ENCODE measurements at places on chromosomes 2 and 18. TPM values are rescaled to one million over a fixed set of nuclear protein-coding genes. Genes with fewer than 3 reads are reported as not detected.

Gene COL6A3
- 264 TPM for total RNA-seq

Gene C1QL2
- total RNA-seq, result not detected

Gene PRKAG3
- not detected for total RNA-seq

Gene SIX3
- not detected for total RNA-seq

Gene TLX2
- total RNA-seq, result not detected

Gene DQX1
- not detected for total RNA-seq

Gene CDH2
- 208 TPM for total RNA-seq

Gene MYO3B
- not detected for total RNA-seq

Gene SLC8A1
- 50.4 TPM for total RNA-seq

Gene MEP1B
- not detected for total RNA-seq

Gene NR4A2
- 1.2 TPM for total RNA-seq

Gene UGT1A6
- not detected for total RNA-seq

Gene NYAP2
- not detected for total RNA-seq

Gene RIT2
- not detected for total RNA-seq

Gene AP1S3
- total RNA-seq, result 5.5 TPM

Gene ZAP70
- total RNA-seq, result 0.41 TPM

Gene EGR4
- not detected for total RNA-seq

DNA sequence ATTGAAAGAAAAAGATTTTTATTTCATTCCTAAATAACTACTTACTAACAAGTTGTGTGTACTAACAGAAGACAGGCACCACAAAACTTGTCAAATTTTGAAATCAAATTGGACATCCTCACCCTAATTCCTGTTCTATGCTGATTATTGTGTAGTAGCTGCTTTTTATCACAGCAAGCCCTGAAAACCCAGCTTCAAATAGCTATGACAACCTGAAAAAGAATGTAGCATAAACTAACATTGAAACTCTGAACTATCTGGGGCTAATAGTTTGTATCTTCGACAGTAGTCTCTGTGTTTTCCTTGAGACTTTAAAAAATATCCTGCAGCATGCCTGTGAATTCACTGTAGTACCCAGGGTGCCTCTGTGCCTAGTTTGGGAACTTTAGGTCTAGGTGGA, 122.6 kb downstream of the WDPCP start:
- DNase-seq, result no peak

- no peak for DNase-seq
These were observed 292.5 kb downstream of the ALK start for GRCh38 chr2:29628862-29629261.

GRCh38 chr2:75524276-75524911, 36.3 kb downstream of the EVA1A start:
- no peak for DNase-seq

DNA sequence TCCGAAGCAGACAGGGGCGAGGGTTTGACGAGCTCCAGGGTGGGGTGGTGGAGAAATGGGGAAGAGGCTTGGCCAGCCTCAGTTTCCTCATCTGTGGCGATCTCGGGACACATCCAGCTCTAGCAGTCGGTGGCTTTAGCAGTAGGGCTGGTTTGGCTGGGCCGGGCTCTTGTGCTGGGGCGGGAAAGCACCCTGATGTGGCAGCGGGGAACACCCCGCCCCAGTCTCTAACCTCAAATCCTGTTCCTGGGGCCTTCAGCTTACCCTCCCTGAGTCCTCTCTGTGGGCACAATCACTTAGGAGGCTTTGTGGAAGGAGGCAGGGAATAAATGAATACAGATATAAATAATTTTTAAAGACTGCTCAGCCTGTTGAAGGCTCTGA, 26.5 kb upstream of the MCFD2 start:
- DNase-seq, result no peak

DNA sequence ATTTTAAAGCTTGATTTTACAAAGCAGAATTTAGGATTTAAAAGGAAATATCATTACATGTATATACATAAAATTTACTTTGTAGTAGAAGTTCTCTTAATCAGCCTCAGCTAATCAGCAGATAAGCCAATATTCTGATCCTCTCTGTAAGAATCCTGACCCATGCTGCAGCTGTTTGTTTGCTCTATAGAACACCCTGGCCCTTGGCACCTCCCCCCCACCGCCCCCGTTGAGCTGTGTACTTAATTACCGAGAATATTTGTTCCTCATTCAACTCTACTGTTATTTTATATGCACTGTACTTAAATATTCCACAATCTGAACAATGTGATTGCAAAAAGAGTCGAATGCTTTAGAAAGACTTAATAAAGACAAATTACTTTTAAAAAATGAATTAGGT, 98.0 kb downstream of the EVA1A start:
- DNase-seq, result no peak

DNA sequence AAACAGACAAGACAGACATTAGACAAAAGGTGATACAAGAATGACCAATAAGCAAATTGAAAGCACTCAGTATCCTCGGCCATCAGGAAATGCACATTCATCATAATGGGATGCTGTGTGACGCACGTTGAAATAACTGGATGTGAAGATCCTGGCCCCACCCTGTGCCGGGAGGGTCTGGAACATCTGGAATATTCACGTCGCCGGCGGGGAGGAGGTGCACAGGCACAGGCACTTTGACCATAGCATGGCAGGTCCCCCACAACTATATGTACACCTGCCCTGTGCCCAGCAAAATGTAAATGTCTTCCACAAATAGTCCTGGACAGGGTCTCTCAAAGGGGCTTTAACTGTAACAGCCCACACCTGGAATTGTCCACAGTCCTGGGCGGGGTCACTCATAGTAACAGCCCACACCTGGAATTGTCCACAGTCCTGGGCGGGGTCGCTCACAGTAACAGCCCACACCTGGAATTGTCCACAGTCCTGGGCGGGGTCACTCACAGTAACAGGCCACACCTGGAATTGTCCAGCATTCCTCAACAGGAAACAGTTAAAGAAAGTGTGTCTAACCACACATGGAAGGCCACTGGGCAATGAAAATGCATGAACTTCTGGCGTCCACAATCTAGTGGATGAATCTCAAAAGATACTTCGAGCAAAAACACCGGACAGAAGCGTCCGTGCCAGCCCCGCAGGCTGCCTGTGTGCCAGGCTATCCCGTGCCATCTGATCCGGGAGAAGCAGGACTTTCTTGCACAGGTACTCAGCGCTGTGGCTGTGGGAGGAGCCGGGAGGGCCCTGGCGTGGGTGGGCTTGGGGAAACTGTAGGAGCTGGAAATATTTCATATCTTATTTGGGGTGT, 113.4 kb downstream of the RTP5 start:
- DNase-seq, result no peak

DNA sequence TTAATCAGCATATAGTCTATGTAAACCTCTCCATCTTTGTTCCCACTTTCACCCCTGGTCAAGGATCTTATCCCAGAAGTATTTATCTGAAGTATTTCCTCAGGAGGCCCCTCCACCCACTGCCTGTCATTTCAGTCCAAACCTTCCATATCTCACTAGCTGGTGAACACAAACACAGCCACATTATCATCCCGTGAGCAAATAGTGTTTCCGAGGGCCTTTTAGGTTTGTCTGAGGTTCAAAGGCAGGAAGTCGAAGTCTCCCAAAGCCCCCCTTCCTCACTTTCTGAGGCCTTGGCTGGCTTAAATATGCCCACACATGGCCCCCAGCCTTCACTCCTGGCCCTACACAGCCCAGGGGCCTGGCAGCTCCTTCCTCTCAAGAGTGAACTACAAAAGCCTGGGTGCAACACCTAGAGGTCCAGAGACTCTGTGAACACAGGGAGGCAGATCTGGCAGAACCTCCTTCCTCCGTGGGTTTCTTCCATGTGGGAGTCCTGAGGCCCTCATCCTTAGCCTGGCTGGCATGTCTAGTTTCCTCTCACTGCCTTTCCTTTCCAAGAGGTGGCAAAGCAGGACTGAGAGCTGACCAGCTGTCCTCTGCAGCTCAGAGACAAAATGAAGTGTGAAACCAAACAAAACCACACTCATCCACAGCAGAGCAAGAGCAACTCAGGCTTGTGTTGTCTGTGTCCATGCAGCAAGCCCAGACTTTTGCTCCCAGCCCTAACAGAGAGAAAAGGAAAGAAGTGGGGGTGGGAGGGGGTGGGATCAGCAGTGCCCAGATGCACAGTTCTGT, 264.2 kb downstream of the SS18 start:
- DNase-seq, result no peak

- DNase-seq, result no peak
These were observed 880.2 kb downstream of the TSN start for GRCh38 chr2:122635686-122636085.

- DNase-seq, result peak; percentile 58
These were observed 14.6 kb upstream of the ALPP start for GRCh38 chr2:232363784-232364615.

- DNase-seq, result no peak
These were observed 9.6 kb downstream of the CFAP221 start for GRCh38 chr2:119553687-119554344.

- no peak for DNase-seq
These were observed 19.9 kb upstream of the DNAH6 start for GRCh38 chr2:84496386-84496785.

GRCh38 chr2:237171396-237171795, 85.7 kb downstream of the COPS8 start:
- DNase-seq, result no peak

- DNase-seq, result no peak
These were observed 120.1 kb downstream of the NEB start for GRCh38 chr2:151614159-151614558.

- no peak for DNase-seq
These were observed 50.1 kb downstream of the SLC14A1 start for GRCh38 chr18:45774065-45774521.

DNA sequence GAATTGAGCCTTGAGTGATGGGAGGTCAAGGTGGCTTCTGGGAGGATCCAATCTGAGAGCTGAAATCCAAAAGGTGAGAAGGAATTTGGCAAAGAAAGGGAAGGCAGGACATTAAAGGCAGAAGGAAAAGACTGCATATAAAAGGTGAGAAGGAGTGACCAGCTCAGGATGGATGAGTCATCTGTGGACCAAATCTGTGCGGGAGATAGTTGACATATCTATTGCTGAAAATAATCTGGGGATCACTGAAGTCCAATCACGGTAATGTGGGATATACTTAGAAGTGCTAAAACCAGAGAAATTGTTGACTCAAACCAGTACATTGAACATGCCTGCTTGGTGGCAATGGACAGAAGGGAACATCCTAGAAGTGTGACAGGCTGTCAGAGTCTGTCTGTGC, 8.0 kb upstream of the PTPN4 start:
- DNase-seq, result no peak

- DNase-seq, result no peak
These were observed 371.8 kb upstream of the FANCL start for GRCh38 chr2:58612973-58613372.

DNA sequence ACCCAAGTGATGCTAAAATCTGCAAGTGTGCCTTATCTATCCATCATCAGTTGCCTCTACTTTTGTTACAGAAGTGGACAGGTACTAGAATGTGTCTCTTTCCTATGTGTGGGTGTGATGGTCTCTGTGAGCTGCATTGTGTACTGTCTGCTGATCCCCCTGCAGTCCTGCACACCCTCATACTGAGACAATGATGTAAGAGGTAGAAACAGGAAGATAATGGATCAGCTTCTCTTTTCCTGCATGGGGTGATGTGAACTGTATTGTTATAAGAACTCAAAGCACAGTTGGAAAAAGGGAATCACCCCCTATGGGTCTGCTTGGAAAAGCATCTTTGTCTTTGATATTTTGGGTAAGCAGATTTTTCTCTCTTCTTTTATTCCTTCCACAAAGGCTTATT, 537.6 kb upstream of the CDH2 start:
- no peak for DNase-seq

GRCh38 chr2:85890522-85891176, 1.9 kb upstream of the ST3GAL5 start:
- no peak for DNase-seq

DNA sequence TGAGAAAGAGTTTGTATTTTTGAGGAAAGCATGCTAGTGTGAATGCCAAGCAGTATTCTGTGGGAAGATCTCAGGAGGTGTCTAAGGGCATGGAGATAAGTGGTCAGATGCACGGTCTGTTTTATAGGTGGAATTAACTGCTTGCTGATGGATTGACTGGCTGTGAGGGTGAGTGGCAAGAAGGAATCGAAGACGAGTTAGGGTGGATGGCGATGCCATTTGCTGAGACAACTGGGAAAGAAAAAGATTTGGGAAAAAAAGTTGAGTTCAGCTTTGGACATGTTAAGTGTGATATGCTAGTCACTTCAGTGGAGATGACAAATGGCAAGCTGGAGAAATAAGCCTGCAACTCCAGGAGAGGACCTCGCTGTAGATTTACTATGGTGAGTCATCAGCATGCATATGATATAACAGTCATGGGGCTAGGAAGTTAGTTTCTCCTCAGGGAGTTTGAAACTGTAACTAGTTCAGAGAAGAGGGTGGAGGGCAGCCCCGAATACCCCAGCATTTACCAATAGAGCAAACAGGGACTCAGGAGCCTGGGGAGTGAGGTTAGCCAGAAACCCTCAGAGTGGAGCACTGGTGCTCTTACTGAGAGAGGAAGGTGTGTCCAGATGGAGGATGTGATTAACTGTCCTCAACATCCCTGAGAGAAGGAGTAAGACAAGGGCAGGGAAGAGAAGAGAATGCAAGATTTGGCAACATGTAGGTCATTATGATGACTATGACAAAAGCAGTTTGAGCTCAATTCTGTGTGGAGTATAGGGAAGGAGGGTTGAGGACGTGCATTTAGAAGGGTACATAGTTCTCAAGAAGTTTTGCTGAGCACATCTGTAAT, 2.0 kb upstream of the HK2 start:
- DNase-seq, result no peak

GRCh38 chr2:74548900-74549826, 4.6 kb downstream of the LOXL3 start:
- DNase-seq, result no peak

- no peak for DNase-seq
These were observed 48.7 kb downstream of the CAVIN2 start for GRCh38 chr2:191797942-191798876.

- DNase-seq, result peak; percentile 60
These were observed 309.9 kb downstream of the NDUFA10 start for GRCh38 chr2:239715202-239715601.

DNA sequence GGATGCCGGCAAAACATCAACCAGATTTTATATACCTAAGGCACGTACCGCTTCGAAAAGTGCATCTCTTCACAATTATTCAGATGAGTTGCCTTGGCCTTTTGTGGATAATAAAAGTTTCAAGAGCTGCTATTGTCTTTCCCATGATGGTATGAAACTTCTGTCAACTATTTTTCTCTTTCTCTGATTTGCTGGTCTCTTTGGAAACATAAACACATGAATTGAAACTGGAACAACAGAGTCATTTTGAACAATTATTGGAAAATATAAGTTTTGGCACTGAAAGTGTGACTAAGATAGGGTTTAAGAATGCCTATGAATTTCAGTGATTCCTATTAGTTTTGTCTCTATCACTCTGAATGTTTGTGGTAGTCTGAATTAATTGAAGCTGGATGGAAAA, 109.9 kb downstream of the DPP4 start:
- DNase-seq, result no peak

GRCh38 chr2:207468488-207468887, 61.3 kb upstream of the CREB1 start:
- no peak for DNase-seq

GRCh38 chr2:7438855-7439254, 521.6 kb downstream of the RNF144A start:
- DNase-seq, result no peak

Data from chondrocyte (in vitro differentiated cells).